ENCODE measurements at places on chromosomes 4 and X. TPM values are rescaled to one million over a fixed set of nuclear protein-coding genes. Genes with fewer than 3 reads are reported as not detected.

DNA sequence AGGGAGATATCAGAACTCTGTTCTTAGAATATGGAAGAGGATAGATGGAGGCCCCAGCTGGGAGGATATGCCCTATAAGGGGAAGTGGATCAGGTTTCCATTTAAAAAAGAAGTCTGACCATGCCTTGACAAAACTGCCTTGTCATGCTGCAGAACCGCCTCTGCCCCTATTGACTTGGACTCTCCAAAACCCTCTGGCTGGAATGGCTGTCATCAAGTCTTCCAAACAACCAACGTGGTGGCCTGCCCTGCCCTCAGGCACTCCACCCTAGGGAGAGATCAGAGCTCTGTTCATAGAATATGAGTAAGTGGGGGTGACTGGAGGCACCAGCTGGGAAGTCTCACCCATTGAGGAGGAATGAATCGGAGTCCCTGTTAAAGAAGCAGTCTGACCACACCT is 114.9 kb downstream of the VSIG4 start:
- H3K36me3 ChIP-seq: no peaks in the 10 kb centered on the region
- H3K4me3 ChIP-seq: no peak overlapping the region
- no peaks in the 10 kb centered on the region for H3K27me3 ChIP-seq
- DNase-seq: no peak
- no peaks in the 10 kb centered on the region for H3K4me1 ChIP-seq
- H3K27ac ChIP-seq: no peak overlapping the region

DNA sequence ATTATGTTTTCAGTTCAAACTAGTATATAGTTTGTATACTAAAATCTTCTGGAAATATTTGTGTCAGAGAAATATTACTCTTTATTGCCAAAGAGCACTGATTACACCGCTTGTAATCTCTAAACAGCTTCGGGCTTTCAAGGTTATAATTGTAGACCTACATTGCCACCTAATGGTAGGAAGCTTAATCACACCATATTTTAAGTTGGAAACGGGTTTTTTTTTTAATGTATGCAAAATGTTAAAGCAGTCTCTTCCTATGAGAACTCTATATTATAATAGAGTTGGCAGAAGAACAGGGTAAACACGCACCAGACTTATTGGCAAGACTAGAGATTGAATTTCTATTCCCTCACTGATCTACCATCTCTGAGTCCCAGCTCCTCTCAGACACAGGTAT is 19.5 kb upstream of the NFXL1 start:
- no peak overlapping the region for H3K27ac ChIP-seq
- DNase-seq: no peak
- H3K4me1 ChIP-seq: no peaks in the 10 kb centered on the region
- H3K27me3 ChIP-seq: no peaks in the 10 kb centered on the region

DNA sequence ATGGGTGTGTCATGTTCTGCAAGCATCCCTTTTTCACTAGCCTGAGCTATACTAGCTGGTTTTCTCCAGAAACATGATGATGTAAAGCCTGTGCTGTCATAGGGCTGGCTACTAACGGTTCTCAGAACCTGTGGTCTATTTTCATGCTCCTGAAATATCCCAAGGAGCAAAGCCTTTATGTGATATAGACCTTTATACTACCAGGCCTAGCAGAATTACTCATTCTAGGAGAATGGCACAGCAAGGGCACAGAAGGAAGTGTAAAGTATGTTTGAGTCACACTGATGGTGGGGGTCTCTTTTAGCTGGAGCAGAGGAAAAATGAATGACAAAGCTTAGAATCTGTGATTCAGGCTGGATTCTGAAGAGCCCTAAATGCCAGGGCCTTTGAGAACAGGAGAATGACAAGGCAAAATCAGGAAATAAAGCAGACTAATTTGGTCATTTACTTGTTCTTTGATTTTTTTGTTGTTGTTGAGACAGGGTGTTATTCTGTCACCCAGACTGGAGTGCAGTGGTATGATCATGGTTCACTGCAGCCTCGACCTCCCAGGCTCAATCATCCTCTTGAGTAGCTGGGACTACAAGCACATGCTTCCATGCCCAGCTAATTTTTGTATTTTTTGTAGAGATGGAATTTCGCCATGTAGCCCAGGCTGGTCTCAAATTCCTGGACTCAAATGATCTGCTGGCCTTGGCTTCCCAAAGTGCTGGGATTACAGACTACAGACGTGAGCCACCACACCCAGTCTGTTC is 11.8 kb downstream of the TCEAL1 start:
- no peaks in the 10 kb centered on the region for H3K27me3 ChIP-seq
- no peak overlapping the region for H3K27ac ChIP-seq
- H3K4me1 ChIP-seq: no peaks in the 10 kb centered on the region
- no peak for DNase-seq

Gene NLGN4X
- 3.3 TPM for total RNA-seq
